ENCODE measurements at places on chromosomes 13 and 19.

DNA sequence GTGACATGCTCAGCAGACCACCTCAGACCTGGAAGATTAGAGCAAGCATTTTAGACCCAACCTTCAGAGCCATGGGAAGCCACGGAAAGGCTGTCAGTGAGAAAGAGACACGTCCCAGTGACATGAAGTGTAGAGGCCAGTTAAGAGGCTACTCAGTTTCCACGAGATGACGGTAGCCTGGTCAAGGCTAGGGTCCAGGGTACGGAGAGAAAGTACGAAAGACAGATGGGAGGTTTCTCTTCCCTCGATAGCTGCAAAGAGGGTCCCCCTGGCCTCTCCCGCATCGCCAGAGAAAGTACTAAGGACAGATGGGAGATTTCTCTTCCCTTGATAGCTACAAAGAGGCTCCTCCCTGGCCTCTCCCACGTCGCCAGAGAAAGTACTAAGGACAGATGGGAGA lies 8.6 kb downstream of the ZSCAN5A start:
- no peak for DNase-seq

DNA sequence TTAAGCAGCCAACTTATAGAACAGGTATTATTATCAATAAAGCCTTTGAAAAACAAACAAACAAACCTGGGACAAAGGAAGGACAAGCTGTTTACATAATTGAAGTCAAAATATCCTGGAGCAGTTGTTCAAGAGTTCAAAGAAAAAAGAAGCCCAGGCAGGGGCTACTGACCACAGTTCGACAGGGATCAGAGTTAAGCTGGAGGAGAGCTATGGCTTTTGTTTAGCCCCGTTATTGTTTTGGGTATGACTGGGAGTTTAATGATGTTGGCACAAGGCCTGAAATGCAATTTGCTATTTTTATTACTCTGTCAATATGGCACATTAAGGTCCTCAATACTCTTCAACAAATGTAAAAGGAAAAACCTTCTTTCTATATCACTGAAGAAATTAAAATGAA lies 624.4 kb upstream of the KLHL1 start:
- DNase-seq = no peak

GRCh38 chr13:113768018-113768905 lies 9.2 kb downstream of the TMEM255B start:
- DNase-seq = no peak

- no peak for DNase-seq
Observed at GRCh38 chr19:1609103-1609396, 3.8 kb upstream of the UQCR11 start.

- no peak for DNase-seq
Observed at GRCh38 chr13:22648320-22648801, 532.4 kb upstream of the SGCG start.

DNA sequence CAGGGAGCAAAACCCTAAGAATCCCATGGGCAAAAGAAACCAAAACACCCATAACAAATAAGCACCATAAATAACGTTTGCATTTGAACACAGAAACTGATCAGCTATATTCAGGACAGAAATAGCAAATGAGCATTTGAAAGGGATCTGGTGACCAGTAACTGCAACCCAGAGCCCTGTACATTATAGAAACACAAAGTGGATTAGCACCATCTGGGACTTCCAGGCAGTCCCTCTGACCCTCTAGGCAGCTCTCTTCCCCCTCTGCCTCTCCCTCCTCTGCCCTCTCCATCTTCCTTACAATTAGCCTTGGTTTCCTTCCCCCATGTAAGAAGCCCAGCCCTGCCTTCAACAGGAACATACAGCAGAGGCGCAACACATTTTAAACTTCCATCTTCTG lies 215.0 kb downstream of the DCLK1 start:
- no peak for DNase-seq

GRCh38 chr13:56066321-56066720 lies 1074.4 kb upstream of the PRR20A start:
- no peak for DNase-seq

GRCh38 chr13:44232774-44233173 lies 140.8 kb upstream of the SERP2 start:
- no peak for DNase-seq

DNA sequence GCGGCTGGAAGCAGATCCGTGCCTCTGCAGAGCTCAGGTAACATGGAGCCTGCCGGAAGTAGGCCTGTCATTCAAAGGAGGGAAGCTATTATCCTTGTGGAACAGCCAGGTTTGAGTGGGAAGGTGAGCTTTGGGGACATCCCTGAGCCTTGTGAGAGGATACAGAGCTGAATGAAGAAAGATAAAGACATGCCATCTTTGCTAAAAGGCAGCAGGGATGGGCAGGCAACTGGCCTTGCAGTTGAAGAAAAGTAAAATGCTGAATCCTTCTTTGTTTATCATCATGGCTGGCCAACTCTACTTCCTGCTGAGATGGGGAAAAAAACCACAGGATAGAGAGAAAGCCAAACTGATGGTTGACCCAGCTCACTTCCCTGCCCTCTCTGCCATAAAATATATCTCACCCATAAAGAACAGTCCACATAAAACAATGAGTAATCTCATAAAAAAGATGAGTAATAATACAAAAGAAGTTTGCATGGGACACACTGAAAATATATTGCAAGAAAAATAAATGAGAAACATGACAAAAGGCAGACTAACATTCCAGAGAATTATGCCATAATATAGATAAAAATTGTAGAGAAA lies 226.3 kb downstream of the DLEU7 start:
- no peak for DNase-seq

- no peak for DNase-seq
Observed at GRCh38 chr19:10881403-10882107, 10.2 kb downstream of the CARM1 start.

DNA sequence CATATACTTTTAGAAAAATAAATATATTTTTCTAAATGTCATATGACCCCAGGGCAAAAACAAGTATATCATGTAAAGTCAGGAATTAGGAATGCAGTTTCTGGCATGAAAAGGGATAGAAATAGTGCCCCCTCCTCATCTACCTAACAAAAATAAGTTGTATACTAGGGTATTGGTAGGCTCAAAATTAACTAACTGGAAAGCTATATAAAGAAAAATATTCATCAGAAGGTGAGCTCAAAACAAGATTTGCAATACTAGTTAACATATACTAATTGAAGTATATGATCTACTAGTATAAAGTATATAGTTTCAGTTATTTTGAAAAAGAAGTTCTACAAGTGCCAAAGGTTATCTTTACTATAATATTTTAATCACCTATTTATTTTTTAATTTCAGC lies 200.2 kb downstream of the GPC5 start:
- no peak for DNase-seq

DNA sequence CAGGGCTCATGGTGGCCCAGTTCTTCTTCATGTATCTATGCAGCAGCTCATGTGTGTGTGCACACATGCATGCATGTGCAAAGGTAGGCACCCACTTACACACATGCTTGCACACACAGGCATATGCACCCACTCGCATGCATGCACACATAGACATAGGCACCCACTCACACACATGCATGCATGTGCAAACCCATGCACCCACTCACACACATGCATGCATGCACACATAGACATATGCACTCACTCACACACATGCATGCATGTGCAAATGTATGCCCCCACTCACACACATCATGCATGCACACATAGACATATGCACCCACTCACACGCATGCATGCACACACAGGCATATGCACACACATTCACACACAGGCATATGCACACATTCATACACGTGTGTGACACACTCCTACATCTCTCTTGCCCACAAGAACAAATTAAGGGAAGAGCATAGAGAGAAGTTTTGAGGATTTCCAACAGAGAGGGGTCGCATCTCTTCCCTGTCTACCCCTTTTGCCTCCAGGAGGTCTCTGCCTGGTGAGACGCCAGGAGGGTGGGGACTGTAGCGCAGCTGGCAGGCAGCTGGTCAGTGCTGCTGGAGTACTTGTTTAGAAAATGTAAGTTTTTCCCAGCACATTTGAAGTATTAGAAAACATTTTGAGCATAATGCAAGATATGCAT lies 63.9 kb upstream of the ARHGEF7 start:
- no peak for DNase-seq

DNA sequence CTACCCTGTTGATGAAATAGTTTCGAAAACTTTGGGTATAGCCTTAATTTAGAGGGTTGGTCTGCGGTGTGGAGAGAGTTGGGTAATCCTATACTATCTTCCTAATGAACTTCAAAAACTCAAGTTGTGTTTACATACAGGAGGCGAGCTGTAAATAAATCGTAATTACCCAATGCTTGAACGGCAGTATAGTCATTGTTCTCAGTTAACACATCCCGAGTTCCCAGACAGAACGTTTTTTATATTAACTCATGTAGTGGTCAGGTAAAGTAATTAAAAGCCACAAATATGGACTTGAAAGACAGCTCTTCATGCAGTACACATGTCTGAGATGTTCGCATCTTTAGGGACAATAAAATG lies 1.5 kb downstream of the PDS5B start:
- no peak for DNase-seq

DNA sequence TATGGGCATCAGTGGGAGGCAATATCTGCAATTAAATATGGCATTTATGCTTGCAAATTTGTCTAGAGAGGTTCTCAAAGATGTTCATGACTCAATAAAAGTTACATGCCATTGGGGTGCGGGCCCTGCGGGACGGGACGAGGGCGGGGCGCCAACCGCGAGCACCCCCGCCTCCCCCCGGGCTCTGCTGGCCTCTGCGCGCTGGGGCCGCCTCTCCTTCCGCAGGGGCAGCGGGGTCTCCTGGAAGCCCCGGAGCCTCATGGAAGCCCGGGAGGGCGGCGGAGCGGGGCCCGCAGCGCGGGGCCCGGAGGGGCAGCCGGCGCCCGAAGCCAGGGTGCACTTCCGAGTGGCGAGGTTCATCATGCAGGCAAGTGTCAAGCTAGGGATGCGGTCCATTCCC lies 179.2 kb downstream of the TPTE2 start:
- DNase-seq = no peak

DNA sequence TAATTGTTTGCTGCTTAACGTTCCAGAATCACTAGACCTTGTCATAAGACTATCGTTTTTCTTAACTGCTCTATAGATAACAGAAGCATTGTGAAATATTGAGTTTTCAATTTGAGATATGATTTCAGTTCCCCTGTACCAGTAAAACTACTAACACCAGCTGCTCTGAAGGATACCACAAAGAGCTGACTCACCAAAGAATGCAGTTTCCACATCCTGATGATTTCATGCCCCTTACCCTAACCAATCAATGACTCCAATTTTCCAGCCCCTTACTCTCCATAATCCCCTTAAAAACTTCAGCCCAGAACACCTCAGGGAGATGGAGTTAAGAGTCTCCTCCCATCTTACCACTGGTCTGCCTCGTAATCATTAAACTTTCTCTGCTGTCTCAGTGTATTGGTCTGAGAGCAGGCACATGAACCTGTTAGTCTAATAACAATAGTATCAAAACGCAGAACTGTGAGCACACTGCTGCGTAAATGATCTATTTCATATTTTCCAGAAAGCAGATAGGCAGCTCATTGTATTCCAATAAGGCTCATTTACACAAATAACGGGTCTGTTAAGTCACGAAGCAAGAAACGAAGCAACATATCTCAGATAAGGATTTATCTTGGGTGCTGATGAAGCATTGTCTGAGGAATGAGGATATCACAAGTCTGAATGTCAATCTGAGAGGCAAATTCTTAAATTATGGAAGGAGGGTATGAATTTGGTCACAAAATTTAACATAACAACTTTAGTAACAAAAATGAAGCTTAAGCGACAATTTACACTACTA lies 14.1 kb upstream of the CCNA1 start:
- peak; percentile 72 for DNase-seq

DNA sequence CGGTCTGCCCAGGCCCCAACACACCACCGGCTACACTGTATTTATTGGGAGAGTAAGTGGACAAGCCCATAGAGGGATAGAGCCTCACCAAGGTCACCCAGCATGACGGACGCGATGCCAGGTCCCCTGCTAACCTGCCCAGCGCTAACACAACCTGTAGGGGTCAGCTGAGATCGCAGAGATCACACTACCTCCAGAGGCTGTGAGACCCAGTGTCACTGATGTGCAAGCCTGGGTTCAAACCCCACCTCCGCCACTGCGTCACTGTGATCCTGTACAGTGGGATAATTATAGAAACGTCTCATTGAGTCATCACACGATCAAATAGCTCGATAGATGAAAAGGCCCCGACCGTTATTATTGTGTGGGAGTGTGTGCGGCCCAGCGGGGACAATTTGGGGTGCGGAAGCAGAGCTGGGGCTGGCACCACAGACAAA lies 10.6 kb upstream of the TLE2 start:
- DNase-seq = no peak

DNA sequence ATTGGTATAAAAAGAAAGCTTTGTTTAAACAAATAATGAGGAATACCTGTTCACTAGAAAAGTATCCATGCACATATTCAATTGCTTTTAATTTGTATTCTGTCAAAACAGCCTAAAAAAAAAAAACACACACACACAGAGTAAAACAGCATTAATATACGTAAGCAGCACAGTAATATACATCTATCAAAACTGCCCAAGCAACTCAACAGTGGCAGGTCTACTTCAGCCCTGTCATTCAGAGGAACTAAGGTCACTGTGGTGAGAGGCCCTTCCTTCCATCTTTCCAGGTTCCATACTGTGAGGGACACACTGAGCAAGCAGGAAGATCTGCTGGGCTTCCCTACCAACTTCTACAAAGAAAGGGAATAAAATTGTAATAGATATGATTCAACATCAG lies 3.8 kb downstream of the PROSER1 start:
- no peak for DNase-seq

GRCh38 chr19:524062-524674 lies 7.4 kb upstream of the CDC34 start:
- no peak for DNase-seq
